Substantia nigra (tissue), 51 donors: ENCODE measurements at places on chromosomes 7 and 10.

DNA sequence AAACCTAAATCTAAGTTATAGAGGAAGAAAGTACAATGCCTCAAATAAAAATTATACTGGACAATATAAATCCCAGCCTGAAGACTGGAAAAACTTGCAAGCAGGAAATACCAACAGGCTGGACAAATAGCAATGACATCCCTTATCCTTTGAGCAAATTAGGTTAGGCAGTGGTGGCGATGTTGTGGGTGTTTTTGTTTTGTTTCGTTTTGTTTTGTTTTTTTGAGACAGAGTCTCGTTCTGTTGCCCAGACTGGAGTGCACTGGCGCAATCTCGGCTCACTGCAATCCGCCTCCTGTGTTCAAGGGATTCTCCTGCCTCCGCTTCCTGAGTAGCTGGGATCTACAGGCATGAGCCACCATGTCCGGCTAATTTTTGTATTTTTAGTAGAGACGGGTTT is 57.3 kb upstream of the TES start:
- DNase-seq = no peak

GRCh38 chr10:118445535-118445934 is 103.4 kb upstream of the FAM204A start:
- no peak for DNase-seq

DNA sequence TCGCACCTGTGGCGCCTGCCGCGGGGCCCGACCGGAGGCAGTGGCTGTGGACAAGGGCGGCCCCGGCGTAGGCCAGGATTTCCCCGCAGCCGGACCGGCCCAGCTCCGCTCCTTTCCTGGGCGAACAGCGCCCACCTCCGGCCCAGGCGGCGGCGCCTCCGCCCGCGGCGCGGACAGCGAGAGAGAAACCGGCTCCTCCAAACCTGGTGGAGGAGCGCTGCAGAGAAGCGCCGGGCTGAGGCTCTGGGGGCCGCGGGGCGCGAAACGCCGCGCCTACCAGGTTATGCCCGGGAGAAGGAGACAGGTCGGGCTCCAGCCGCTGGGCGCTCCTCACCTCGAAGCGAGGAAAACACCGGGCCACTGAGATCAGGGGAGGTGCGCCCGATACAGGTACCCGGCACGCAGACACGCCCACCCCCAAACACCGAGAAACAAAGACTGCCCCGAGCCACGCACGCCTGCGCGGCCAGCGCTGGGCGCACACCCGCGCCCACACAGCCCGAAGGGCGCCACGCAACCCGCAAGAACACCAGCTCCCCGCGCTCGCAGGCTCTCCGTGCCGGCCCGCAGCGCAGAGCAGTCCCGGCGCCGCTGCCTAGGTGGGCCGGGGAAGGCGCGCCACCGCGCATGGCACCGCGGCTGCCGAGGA is 3.3 kb downstream of the GRID1 start:
- DNase-seq = no peak

DNA sequence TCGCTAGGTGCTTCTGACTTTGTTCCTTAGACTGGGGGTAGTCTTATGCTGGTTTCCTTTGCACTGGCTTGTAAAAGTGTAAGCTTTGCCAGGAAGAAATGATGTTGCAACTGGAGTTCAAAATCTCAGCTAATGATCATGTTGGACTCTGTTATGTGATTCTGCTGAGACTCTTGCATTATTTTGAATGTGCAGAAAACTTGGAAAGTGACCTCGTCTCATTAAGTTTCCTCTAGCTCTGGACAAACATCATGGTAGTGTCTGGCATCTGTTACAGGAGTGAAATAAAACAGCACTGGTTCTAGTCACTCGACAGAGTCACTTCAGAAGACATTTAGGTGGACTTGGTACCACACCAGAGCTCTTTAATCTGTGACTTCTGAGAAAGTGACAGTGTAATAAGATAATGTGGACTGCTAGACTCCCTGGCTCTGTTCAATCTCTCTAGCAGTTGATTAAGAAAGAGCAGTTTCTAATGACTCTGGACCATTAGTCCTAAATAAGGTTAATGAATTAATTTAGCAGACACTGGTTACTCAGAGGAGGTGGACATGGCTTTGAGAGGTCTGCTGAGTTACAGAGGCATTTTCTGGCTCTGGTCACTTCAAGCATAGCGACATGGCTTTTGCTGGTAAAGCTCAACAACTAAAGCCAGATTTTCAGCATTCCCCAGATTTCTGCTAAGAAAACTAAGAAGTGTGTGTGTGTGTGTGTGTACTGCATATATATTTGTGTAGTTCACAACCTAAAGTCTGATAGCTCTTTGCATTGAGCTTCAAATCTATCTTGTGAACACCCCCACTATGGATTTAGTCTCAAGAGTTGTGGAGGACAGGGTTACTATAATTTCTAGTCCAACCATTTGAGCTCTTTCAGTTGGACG is 2.0 kb downstream of the NRP1 start:
- no peak for DNase-seq

DNA sequence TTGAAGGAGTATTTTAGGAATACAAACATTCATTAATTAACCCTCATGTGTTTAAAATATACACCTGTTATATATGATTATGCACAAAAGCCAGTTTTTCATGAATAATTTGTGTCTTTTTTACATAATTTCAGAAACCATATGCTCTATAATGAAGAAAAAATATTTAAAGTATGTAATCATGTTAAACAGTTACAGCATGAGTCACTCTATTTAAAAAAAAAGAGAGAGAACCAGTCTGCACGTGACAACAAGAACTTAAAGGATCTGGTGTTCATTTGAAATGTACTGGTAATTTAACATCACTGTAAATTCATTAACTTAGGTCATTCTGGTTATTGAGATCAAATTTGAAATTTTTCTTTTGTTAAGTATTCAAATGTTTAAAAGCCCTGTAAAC is 228.5 kb downstream of the CACNB2 start:
- DNase-seq = no peak
